Activated T-helper 1 cell treated with Interleukin-2 at 50 U/mL for 16 hours (primary cell): ENCODE measurements at places on chromosomes 6 and 20.

DNA sequence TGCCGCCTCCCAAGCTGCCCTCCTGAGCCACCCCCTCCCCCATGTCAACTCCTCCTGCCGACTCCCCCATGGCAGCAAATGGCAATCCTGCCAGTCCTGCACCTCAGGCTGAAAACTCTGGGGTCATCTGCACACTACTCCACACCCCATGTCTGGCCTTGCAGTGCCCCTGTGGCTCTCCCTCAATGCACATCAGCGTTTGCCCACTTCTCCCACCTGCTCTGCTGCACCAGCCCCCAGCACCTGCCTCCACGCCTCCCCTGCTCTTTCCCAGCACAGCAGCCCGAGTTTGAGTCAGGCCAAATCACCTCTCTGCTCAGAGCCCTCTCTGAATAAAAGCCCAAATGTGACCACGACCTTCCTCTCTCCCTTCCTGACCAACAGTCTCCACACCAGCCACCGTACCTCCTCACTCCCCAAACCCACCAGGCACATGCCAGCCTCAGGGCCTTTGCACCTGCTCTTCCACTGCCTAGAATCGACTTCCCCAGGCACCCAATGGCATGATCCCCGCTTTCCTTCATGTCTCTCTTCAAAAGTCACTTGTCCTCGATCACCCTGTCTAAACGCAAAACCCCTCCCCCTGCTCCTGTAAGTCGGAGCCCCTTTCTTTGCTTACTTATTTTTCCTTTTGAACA is 4.3 kb downstream of the PXDC1 start:
- no peak for DNase-seq

DNA sequence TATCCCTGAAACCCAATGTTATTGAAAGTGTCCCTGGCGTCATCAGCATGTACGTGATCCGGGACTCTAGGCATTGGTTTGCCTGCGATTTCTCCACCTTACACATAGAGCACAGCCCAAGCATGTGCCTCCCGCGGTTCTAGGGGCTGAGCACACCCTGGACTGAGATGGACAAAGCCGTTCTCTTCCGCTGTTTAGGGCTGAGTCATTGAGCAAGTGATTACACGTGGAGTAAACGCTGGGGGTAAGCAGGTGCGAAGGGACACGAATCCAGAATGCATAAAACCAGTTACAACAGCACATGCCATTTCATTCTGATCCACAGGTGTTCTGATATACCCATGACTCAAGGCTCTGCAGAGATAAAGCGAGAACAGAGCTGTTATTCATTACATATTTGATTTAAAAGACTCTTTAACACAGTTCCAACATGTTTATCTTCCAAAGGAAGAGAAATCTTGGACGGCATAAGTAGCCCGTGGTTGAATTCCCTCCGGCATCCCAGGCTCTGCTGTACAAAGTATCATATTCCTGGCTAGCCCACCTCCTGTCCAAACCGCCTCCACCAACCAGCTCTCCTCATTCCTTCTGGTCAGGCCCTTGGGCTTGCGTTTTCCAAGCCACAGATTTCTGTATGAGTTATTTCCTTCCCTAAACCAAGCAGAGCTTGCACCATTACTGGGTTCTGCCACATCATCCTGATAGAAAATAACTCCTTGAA is 36.1 kb upstream of the THBS2 start:
- DNase-seq, result no peak

- DNase-seq, result no peak
These were observed 77.7 kb downstream of the FOXC1 start for GRCh38 chr6:1687402-1687801.

- DNase-seq, result no peak
These were observed 87.1 kb downstream of the CFAP61 start for GRCh38 chr20:20139403-20139802.

GRCh38 chr6:160733050-160733646 is 31.1 kb downstream of the PLG start:
- DNase-seq, result no peak

DNA sequence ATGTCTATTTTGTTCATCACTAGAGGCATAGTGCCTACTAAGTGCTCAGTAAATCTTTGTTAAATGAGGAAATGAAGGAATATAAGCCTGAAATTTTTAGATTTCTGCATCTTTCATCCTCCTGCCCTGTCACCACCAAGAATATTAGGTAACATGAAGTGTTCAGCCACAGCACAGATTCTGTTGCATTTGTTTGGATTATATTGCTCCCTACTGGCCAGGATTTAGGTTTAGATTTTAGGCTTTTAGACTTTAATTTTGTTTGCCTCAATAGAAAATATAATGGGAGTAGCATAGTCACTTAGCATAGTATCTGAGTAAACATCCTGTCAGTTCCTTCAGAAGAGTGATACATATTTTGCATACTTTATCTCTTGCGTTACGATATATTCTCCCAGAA is 14.2 kb downstream of the FARS2 start:
- DNase-seq, result no peak

GRCh38 chr6:134374491-134375219 is 56.7 kb upstream of the SGK1 start:
- no peak for DNase-seq

GRCh38 chr6:2502096-2502997 is 248.4 kb downstream of the MYLK4 start:
- DNase-seq, result no peak

GRCh38 chr6:24907919-24908649 is 27.7 kb downstream of the RIPOR2 start:
- no peak for DNase-seq

GRCh38 chr6:167580619-167580911 is 246.1 kb upstream of the AFDN start:
- DNase-seq, result no peak

GRCh38 chr6:111721753-111722154 is 116.1 kb upstream of the TRAF3IP2 start:
- DNase-seq, result no peak

DNA sequence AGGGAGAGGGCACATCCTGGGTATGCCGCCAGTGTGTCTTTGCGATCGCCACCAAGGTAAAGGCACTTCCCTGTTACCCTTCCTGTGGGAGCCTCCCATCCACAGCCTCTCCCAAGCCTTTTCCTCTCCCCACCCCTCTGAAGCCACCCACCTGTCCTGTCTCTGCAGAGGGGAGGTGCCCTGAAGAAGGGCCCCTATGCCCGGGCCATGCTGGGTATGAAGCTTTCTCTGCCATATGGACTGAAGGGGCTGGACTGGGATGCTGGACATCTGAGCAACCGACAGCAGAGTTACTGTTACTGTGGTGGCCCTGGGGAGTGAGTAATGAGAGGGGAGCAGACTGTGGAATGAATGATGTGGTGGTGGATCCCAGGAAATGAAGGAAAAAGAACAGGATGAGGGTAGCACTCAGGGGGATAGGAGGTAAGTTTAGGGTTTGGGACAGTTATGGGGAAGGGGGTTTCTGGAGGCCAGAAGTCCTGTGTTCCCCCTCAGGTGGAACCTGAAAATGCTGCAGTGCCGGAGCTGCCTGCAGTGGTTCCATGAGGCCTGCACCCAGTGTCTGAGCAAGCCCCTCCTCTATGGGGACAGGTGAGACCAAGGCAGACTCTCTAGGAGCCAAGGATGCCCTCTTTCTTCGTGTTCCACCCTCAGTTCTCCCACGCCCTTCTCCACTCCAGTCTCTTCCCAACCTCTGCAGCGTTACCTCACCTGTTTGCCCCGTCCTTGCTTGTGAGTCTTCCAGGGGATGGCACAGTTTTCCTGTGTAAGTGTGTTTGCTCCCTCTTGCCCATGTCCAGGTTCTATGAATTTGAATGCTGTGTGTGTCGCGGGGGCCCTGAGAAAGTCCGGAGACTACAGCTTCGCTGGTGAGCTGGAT is 2.7 kb downstream of the PHF1 start:
- DNase-seq, result no peak

GRCh38 chr6:40256831-40257230 is 322.6 kb upstream of the MOCS1 start:
- DNase-seq, result no peak

- no peak for DNase-seq
These were observed 176.3 kb downstream of the ADGRG6 start for GRCh38 chr6:142478117-142478516.

DNA sequence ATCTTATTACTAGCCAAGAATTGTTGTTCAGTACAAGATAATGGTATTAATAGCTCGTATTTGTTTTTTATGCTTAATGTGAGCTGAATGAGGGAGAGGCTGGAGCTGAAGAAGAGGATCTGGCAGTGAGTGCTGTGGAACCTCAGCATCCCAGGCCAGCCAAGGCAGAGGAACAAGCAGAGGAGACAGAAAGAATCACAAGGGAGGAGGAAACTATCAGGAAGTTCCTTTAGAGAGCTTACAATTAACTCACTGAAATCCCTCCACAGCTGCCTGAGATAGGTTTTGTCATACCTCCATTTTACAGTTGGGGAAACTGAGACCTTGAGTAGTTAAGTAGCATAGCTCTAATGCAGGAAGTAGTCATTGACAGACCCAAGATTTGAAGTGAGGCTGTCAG is 39.9 kb upstream of the TULP4 start:
- DNase-seq, result no peak

DNA sequence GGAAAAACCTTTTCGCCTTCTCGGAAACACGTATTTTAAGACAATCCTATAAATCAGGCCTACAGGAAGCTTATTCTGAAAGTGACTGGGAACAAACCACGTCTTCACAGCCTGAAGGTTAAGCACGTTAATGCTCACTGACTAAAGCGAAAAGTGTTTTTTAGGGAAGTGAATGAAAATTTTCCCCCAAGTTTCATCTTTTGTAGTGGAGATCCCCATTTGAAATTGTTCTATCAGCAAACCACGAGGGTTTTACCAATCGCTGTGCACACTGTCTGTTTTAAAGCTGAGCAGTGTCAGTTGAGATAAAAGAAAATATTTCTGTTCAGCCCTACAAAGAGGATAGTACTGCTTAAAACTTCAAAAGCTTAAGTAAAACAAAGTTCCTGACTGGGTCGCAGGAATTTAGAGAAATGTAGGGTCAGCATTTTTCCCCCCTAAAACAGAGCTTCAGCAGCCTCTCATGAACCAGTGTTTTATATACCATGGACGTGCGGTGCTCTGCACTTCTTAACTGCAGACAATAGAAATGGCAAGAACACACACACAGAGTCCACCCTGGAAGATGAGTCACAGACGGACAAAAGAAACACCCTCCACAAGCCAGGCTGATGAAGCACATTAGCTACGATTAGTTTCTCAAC is 34.9 kb downstream of the SLC22A23 start:
- DNase-seq, result no peak

GRCh38 chr6:68134796-68135195 is 500.3 kb upstream of the ADGRB3 start:
- DNase-seq, result no peak

DNA sequence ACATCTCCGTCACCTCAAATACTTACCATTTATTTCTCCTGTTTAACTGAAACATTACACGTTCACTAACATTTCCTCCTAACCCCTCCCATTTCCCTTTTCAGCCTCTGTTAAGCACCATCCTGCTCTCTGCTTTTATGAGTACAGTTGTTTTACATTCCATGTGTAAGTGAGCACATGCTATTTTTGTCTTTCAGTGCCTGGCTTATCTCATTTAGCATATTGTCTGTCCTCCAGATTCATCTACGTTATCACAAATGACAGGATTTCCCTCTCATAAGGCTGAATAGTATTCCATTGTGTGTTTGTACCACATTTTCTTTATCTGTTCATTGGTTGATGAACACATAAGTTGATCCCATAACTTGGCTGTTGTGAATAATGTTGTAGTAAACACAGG is 22.7 kb downstream of the TAF11 start:
- no peak for DNase-seq
